Stimulated activated CD4-positive, alpha-beta T cell treated with anti-CD3 and anti-CD28 coated beads, Interleukin-2, amount 100 ng/mL, for 24 hours (primary cell): ENCODE measurements at places on chromosomes 1 and 21.

DNA sequence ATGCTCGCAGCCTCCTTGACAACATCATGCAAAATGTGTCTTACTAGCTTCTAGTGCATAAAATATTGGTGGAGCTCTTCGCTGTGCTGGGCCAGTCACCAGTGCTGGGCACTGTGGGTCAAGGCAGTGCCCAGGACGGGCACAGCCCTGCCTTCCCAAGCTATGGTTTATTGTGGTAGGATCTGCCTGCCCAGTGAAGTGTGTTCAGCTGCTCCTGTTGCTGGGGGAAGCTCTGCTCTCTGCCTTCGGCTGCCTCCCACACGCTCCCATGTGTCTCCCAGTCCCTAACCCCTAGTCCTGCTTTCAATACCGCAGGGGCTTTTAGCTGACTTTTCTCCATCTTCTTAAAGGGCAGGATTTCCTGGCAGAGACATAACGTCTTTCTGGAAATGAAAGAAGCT, 15.7 kb downstream of the EPHX1 start:
- no peak for DNase-seq

- no peak for DNase-seq
Observed at GRCh38 chr1:117032681-117033539, 27.2 kb upstream of the TTF2 start.

GRCh38 chr1:202664083-202664482, 46.2 kb downstream of the SYT2 start:
- DNase-seq = no peak

- no peak for DNase-seq
Observed at GRCh38 chr1:180778782-180779398, 133.8 kb upstream of the KIAA1614 start.

GRCh38 chr1:61253059-61253735, 170.8 kb downstream of the NFIA start:
- DNase-seq = no peak

GRCh38 chr1:162113419-162113818, 43.9 kb downstream of the NOS1AP start:
- DNase-seq = no peak

DNA sequence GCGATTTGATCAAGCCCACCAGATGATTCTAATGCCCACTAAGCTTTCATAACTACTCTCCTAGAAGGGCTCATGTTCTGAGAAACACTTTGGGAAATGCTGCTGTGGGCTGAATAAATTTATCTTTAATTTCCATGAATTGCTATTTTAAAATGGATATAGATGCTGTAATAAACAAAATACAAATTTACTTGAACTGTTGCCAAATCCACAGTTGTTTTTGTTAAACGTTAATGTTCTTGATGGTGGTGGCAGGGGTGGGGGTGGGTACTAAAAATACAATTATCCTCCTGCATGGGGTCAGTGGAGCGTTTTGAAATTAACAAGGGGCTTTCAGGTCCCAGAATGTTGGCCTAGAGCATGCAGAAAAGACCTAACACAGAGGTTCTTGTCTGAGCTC, 244.7 kb upstream of the POU3F1 start:
- no peak for DNase-seq

DNA sequence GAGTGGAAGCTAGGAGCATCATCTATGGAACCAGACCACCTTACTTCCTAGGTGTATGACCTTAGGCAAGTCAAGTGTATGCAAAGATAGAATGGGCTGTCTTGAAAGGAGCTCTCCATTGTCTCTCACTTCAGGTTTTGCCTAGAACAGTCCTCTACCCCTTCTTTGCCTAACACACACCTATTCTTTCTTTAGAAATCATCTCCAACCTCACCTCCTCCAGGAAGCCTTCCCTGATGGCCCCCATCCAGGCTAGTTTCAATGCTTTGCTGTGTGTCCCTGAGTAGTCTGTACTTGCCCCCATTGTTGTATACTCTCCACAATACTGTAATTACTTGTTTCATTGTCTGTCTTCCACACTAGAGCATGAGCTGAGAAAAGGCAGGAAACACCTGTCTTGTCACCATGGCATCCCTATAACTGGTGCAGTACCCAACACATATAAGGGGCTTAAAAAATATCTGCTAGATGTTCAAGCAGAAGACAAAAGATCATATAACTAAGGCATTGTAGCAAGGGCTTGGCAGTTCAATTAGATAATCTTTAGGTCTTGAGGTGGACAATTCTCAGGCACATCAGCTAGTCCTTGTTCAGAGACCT, 83.0 kb downstream of the RRAGC start:
- no peak for DNase-seq

GRCh38 chr1:111436726-111437125, 9.2 kb upstream of the OVGP1 start:
- DNase-seq = no peak

DNA sequence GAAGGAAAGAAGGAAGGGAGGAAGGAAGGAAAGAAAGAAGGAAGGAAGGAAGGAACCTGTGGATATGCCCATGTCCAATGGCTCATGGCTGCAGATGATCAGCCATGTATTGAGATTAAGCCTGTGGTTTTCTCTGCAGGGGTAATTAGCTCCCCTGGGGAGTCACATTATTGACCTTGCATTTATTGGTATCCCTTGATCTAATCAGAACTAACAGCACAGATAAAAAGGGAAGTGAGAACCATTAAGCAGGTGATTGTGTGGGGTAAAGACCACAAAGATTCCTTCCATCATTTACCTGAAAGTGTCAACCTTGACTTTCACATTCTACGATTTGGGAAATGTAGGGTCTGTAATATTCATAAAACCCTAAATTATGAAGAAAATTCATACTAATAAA, 390.7 kb downstream of the BRINP2 start:
- no peak for DNase-seq

GRCh38 chr1:31401241-31401640, 11.8 kb upstream of the SERINC2 start:
- no peak for DNase-seq

- no peak for DNase-seq
Observed at GRCh38 chr1:99163671-99164070, 100.6 kb upstream of the PLPPR4 start.

DNA sequence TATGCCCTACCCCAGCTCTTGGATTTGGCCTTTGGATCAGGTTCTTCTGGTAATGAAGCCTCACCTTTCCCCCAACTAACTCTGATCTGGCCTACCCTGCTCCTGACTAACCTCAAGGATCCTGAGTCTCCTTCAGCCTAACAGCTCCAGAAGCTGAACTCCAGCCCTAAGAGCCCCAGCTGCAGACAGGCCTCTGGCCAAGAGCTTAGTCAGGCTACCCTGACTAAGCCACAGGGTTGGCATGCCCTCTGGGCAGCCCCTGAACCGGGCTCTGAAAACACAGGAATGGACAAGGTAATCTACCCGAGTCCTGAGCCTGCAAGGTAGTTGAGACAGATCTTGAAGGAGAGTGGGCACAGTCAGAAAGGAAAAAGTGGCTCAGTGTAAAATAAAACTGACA, 29.4 kb downstream of the COA7 start:
- no peak for DNase-seq

- DNase-seq = peak; percentile 50
Observed at GRCh38 chr1:182615468-182616129, 11.4 kb upstream of the RGS16 start.

DNA sequence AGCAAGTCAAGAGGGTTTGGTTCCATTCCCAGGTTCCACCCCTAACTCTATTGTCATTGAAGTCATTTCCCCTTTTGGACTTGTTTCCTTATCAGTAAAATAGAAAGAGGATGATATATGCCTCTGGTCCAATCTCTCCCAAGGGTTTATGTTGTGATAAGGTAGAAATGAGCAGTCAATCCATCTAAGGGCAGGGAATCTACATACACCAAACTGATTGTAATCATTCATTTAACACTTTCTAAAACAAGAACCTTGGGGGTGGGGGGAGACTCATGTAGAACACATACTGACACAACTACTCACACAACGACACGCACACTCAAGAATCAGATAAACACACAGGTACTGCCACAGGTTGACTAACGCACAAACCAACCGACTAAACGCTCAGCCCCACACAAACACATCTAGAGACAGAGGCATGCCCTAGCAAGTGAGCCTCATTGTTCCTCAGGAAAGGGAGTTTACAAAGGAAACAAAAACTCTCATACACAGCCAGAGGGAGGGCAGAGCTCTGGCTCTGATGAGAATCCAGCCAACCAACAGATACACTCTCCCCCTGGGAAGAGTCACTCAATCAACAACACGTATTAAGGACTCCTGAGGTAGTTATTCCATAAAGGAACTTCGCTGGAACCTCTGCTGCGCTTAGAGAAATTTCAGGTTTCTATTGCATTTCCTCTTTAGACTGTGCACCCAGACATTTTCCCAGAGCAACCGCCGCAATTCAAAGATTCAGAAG, 1.0 kb downstream of the F11R start:
- no peak for DNase-seq

DNA sequence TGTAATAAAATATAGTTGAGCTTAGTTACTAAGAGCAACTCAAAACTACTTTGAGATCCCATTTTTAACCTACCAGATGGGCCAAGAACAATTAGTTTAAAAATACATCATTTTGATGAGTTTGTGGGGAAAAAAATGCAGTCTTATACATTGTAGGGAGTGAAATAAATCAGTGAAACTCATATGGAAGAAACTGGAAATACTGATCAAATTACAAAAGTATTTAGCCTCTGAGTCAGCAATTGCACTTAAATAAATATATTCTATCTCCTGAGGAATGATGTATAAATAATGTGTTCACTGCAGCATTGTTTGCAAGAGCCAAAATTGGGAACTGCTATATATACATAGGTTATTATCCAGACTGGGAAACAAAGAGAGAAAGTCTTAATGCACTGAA, 4.6 kb upstream of the SMCP start:
- no peak for DNase-seq

DNA sequence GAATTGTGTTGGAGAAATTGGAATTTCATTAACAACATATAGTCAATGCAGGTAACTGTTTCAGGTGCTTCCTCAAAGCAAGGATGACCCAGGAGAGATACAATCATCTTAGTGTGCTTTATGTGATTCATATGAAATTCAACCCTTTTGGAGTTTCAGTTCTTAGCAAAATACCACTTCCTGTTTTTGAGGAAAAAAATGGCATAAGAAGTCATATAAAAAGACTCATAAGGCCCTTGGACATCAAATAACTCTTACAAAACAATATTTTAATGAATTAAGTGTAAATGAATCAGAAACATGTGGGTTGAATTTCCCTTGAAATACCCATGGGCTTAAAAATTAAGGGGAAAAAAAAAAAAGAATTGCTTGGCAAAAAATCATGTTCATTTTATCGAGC, 926.6 kb downstream of the LTN1 start:
- no peak for DNase-seq

DNA sequence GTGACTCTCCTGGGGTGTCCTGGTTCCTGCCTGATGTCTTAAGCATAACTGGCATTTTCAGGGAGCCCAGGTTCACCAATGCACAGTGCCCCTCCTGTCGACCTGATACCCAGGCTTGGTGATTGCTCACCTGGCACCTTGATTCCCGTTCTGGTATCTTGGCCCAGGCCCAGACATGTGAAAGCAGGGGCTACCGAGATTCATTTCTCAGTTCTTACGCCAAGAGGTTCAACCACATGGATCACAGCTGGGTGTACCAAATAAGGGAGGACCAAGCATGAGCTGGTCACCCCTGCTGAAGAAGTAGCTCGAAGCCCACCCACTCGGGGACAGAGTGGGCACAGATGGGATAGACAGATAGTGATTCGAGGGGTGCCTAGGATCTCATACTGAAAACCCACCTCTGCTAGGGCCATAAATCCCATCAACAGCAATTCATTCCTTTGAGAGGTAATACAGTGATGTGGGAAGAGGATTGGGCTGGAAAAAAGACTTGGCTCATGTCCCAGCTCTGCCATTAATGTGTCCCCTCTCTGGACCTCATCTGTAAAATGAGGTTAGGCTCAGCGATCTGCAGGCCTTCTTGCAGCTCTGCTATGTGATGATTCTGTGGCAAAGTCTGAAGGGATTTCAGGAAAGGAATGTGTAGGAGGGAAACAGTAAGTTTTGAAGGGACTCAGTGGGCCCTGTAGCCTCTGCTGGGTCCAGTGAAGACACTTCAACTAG, 2.7 kb downstream of the EPHX1 start:
- no peak for DNase-seq

DNA sequence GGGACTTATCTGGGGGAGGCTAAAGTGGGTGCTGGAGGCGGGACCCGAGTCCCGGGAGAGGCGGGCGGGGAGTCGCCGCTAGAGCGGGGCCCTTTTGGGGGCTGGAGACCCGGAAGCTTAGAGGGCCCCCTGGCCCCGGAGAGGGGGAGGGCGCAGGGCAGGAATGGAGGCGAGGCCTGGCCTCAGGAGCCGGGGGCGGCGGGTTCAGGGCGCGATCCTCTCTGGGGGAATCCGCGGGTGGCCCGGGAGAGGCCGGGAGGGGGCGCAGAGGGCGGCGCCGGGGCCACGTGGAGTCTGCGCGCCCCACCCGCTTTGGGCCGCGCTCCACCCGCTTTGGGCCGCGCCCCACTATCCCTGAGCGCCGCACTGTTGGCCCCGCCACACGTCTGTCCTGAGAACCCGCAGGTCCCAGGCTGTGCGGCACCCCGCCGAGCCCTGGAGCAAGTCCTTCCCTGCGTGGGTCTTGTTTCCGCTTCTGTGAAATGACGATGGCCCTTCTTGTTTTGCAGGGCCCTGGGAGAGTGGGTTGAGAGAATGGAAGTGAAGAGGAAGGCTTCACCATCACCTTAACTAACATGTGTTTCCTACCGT, 84.4 kb downstream of the NKAIN1 start:
- peak; percentile 69 for DNase-seq

DNA sequence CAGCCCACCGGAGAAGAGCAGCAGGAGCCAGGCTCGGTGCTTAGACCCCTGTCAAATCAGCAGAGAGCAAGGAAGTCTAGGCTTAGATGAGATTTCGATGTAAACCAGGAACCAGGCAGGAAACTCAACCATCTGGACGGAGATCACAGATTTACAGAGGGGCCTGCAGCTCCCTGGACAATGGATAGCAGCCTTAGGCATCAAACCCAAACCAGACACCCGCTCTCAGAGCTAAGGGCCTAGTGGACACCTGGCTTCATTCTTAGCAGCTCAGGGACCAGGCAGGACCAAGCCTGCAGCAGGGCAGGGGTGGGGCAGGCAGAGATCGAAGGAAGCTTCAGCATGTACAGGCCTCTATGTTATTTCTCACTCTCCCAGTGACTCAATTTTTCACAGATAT, 127.8 kb upstream of the FMN2 start:
- DNase-seq = no peak

DNA sequence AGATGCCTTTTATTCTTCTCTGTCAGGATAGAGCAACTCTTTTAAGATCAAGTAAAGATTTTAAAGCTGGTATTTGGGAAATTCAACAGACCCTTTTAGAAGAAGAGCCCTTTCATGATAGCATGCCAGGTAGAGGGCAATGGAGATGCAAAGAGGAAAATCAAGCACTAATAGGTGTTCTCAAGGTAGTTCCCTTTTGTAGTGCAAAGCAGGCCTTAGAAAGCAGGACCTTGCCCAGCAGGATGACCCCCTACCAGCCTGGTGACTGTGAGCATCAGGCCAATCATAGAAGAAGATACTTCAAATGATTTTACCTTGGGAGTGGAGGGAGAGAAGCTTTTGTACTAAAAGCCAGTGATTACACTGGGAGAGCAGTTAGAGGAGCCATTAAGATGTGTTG, 381.4 kb upstream of the ZRANB2 start:
- DNase-seq = no peak

- peak; percentile 38 for DNase-seq
Observed at GRCh38 chr1:228154670-228155571, 5.2 kb downstream of the GJC2 start.

- DNase-seq = peak; percentile 21
Observed at GRCh38 chr1:3858231-3858981, 1.1 kb downstream of the DFFB start.
